Activated CD8-positive, alpha-beta memory T cell treated with anti-CD3 and anti-CD28 coated beads for 48 hours (primary cell): ENCODE measurements at places on chromosomes 3 and 15.

GRCh38 chr3:177878957-177879356, 657.3 kb upstream of the KCNMB2 start:
- DNase-seq = no peak

GRCh38 chr15:81666839-81667238, 292.8 kb upstream of the TMC3 start:
- no peak for DNase-seq

DNA sequence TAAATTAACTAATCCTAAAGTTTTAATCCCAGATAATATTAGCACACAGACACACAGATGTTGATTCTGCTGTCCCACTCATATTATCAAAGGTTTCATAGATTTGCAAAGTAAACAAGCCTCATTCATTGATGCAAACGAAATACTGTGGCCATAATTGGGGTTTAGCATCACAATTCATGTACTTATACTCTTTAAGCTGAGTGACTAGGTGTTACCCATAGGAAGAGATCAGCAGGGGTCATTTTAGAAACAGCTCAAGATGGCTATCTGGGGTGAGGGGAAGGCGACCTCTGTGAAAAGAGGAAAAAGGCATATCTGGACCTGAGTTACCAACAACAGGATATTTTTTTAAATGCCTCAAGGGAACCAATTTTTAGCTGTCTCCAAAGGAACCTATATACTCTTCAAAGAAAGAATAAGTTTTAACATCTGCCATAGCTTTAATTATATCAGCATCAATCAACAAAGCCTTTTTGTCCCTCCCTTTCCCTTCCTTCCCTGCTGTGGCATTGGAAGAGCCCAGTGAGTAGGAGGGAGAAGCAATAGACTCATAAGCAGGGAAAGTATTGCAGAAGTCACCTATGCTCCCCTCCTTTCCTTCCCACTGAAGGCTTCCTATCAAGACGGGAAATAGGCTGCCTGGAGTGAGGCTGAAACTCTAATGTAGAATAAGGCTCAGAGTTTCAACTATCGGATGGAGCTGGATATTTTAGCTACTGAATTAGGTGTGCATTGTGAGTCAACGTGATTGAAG, 553.4 kb downstream of the ZIC1 start:
- DNase-seq = no peak

DNA sequence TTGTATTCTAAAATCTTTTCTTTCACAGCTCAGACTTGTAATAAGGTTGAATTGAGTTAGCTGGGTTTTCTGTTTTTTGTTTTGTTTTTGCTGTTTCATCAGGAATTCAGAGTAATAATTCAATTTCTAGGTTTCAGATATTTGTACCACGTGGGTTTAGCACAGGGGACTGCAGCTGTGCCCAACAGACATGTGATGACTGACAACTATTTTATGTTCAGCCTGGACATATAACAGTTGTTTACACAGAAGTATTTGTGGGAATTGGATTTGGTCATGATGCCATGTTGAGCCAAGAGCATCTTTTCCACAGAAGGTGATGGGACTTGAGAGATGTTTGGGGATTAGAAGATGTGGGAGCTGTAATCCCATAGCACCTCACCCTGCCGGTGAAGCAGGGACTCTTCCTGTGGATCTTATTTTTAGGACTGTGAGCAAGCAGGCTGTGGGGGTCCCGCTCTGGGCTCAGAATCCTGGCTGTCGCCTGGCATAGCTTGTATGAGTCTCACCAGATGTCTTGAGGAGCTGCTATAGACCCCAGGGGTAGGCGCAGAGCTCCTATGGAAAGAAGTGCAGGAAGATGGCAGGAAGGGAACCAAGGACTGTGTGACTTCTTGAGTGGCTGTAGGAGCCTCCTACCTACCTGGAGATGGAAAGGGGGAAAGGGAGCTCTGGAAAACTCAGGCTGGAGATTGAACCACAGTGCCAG, 23.7 kb downstream of the PXYLP1 start:
- no peak for DNase-seq

GRCh38 chr3:14481018-14481645, 59.0 kb downstream of the GRIP2 start:
- no peak for DNase-seq

- DNase-seq = no peak
These were observed 411 bp upstream of the PPP2R3A start for GRCh38 chr3:135965129-135965505.

GRCh38 chr3:57029383-57029782, 31.1 kb upstream of the SPATA12 start:
- no peak for DNase-seq

- DNase-seq = no peak
These were observed 317.2 kb upstream of the PROK2 start for GRCh38 chr3:72102112-72102616.

GRCh38 chr3:3127432-3128010, 781 bp downstream of the TRNT1 start:
- DNase-seq = peak; percentile 21

DNA sequence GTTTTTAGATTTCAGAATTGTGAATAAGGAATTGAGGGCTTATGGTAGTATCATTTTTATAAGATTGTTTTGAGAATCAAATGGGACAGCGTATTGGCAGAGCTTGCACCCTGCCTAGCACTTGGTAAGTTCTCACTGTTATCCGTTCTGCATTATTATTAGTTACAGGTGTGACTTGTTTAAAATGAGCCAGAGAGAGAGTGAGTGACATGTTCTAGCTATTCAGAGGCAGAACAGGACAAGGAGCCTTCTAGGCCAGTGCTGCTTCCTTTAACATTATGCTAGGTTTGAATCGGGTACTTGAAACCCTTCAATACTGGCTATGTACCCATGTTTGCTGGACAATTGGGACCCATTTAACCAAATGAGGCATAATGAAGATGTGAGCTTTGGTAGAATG, 133.7 kb downstream of the FILIP1L start:
- DNase-seq = no peak

DNA sequence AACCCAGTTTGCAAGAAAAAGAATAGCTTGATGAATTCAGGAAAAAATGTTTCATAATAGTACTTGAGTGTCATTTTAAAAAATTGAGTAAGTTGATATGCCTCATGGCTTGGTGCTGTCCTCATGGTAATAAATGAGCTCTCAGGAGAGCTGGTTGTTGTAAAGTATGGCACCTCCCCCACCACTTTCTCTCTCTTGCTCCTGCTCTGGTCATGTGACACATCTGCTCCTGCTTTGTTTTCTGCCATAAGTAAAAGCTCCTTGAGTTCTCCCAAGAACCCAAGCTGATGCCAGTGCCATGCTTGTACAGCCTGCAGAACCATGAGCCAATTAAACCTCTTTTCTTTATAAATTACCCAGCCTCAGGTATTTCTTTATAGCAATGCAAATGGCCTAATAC, 108.8 kb upstream of the CRBN start:
- DNase-seq = no peak
